Prostate gland (tissue), 2 donors: ENCODE measurements at places on chromosomes 3 and 15. TPM values are rescaled to one million over a fixed set of nuclear protein-coding genes. Genes with fewer than 3 reads are reported as not detected.

LRRIQ4 gene
- total RNA-seq, result not detected

APBA2 gene
- 25.3 TPM for total RNA-seq

ARGFX gene
- not detected for total RNA-seq

TIMP4 gene
- total RNA-seq, result 5.6 TPM

ATP13A5 gene
- not detected for total RNA-seq

SCN10A gene
- total RNA-seq, result not detected

CPN2 gene
- total RNA-seq, result 1.3 TPM

WDR93 gene
- 3.0 TPM for total RNA-seq

KAT2B gene
- 31.7 TPM for total RNA-seq

CNTN3 gene
- 5.2 TPM for total RNA-seq

QRICH1 gene
- total RNA-seq, result 60.1 TPM
